ENCODE measurements at places on chromosomes 12 and 14.
A peak's percentile ranks its signal among the peaks of the same experiment; 100 is the strongest.

GRCh38 chr14:71751264-71751663, 181.0 kb upstream of the RGS6 start:
- DNase-seq = no peak

DNA sequence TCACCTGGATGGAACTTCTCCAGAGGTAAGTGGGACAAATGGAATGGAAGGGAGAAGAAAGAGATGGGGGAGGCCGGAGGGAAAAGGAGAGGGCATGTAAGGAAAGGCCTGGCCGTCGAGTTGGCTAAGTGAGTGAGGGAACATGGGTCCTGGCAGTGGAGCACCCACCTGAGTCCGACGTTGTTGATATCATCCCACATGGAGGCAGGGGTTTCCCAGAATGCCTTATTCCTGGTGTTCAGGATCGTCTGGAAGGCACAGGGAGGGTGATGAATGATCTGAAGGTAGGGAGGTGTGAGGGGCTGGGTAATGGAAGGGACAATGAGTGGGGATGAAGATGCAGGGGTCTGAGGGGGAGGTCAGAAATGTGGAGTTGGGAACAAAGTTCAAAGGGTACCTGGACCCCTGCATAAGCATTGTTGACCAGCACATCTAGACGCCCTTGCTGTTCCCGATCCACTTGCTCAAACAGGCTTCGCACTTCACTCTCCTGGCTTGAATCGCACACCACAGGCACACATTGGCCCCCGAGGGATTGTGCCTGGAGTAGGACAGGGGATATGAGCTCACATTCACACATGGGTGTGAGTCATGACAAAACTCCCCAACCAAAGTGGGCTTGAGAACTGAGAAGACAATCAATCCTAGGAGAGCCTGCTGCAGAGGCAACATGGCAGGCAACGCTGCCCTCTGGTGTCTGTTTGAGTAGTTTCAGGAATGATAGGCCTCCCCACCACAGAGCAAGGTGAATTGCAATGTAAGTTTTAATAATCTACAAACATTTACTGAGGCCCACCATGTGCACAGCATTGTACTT, 3.0 kb downstream of the DHRS1 start:
- peak; percentile 88 for DNase-seq

DNA sequence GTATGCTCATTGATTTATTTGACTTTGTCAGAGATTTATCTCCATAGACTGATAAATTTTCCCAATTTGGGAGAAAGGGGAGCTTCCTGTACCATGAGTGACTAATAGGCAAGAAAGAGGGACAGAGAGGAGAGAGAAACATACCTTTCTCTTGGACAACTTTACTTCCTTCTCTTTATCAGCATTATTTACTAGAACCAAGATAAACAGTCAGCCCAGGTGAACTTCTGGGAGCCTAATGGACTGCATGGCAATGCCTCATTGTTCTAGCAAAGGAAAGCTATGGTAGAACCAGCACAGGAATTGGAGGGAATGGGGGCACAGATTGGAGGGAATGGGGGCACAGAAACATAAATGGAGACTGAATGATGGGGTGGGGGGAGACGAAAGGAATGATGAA, 63.4 kb upstream of the STXBP6 start:
- no peak for DNase-seq

DNA sequence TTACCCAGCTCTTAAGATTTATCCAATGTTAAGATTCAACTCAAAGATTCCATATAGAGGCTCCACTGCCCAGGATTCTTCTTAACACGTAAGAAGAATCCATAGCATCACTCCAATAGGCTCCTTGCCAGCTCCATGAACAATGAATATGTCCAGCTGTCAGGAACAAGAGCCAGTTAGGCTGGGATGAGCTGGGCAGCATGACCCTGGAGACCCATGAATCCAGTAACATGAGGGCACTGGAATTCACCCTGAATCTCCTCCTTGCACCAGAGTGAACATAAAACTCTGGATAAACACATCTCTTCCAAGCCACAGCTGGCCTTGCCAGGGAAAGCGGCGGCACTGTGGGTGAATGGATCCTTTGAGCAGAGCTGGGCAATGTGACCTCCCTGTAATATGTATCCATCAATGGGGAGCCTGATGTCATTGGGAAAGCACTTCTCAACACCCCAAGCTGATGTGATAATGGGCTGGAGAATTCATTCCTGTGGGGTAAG, 24.4 kb upstream of the TC2N start:
- no peak for DNase-seq

DNA sequence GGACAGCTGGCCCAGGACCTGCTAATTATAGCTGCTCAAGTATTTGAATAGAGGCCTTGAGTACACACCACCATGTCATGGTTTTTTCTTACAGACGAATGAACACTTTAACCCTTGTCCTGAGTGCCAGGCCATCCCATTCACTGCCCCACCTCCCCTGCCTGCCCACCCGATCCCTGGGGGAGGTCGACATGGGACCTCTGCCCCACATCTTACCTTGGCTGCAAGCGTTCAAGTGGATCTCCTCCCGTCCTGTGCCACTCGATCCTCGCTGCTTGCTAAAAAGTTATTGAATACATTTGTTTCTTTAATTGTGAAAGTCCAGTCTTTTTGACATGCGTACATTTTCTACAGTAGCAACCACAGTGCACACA, 10.3 kb downstream of the RTL1 start:
- no peak for DNase-seq

GRCh38 chr12:104188534-104188933, 27.0 kb upstream of the TXNRD1 start:
- DNase-seq = no peak

DNA sequence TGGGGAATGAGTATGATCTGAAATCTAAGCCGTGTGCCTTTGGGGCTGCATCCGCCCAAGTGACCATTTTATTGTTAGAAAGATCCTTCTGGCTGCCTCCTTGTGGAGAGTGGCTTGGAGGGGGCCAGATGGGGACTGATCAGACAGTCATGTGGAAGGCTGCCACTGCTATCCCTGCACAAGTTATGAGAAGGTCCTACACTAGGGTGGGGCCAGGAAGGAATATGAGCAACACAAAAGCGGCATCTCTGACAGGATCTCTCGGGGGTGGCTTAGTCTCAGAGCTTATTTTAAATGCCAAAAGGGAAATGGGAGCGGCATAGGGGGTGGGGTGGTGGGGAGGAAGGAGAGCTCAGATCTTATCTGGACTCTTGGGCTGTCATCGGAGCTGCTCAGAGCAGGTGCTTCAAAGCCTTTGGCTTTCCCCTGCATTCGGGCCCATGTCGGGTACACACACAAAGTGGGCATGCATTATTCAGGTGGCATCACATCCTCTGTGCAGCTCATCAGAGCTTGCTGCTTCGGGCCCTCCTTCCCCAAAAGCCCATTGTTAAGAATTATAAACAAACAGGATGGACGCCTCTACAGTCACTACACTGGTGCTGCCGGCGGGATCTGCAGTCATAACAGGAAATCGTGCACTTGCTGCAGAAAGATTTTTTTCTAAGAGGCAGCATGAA, 805.4 kb downstream of the VRK1 start:
- DNase-seq = peak; percentile 94

GRCh38 chr14:81303258-81303935, 82.6 kb upstream of the GTF2A1 start:
- DNase-seq = no peak

- DNase-seq = no peak
Measured at GRCh38 chr12:98370976-98371375, 144.4 kb upstream of the TMPO start.

GRCh38 chr14:67453575-67454300, 34.8 kb downstream of the TMEM229B start:
- no peak for DNase-seq

DNA sequence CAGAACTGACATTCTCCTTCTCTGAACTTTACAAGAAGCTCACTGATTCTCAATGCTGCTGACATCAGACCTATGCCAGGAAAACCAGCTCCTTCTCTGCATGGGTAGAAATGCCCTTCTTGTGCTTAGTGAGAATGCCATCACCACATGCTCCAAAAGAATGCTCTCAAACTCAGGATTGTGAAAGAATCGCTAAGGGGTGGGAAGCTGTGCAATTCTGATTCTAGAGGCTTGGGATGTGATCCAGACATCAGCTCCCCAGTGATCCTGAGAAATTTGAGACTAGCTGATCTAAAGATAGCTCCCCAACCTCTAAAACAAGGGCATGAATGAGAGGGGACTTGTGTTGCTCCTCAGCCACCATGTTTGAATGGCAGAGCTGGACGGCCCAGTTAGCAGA, 113.2 kb downstream of the DPF3 start:
- DNase-seq = no peak

Measured in CD4-positive, alpha-beta memory T cell (primary cell).